Ovary (tissue), 10 donors: ENCODE measurements at places on chromosomes 16 and 17. TPM values are rescaled to one million over a fixed set of nuclear protein-coding genes. Genes with fewer than 3 reads are reported as not detected.
A peak's percentile ranks its signal among the peaks of the same experiment; 100 is the strongest.

- H3K27me3 ChIP-seq = no peaks in the 10 kb centered on the region
- no peak overlapping the region for H3K4me3 ChIP-seq
- no peaks in the 10 kb centered on the region for H3K36me3 ChIP-seq
- H3K27ac ChIP-seq = no peak overlapping the region
- DNase-seq = no peak
Measured at GRCh38 chr16:57534337-57534880, 2.0 kb downstream of the CCDC102A start.

- no peak overlapping the region for H3K4me3 ChIP-seq
- no peak for DNase-seq
- H3K27me3 ChIP-seq = no peaks in the 10 kb centered on the region
- no peak overlapping the region for H3K27ac ChIP-seq
- no peaks in the 10 kb centered on the region for H3K4me1 ChIP-seq
Measured at GRCh38 chr17:79491006-79491405, 119.8 kb downstream of the RBFOX3 start.

GRCh38 chr17:57889892-57890856, 40.3 kb upstream of the MRPS23 start:
- H3K4me3 ChIP-seq = no peak overlapping the region
- peak overlapping the region; percentile 73 for H3K27ac ChIP-seq

The ABCC6 gene
- polyA plus RNA-seq = 1.9 TPM

GRCh38 chr16:79049040-79049439, 551.5 kb downstream of the MAF start:
- H3K36me3 ChIP-seq = no peaks in the 10 kb centered on the region
- no peaks in the 10 kb centered on the region for H3K27me3 ChIP-seq
- H3K4me1 ChIP-seq = no peaks in the 10 kb centered on the region
- no peak overlapping the region for H3K4me3 ChIP-seq

The GPR179 gene
- polyA plus RNA-seq = 0.02 TPM

The GNAO1 gene
- polyA plus RNA-seq = 1.1 TPM

DNA sequence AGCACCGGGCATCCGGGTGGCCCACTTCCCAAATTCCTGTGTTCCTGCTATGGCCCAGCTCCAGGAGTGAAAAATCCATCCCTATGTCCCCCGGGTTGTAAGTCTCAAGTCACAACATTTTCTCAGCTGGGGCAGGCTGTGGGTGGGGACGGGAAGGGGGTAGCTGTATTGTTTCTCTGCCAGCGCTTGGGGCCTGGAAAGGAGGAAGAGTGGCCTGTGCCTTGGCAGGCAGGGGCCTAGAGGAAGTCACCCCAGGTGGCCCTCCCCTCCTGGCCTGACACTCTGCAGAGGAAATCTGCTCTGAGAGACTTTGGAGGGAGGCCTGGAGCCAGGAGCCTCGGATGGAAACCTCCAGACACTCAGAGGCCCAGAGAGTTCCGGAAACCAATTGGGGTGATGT, 10.6 kb upstream of the SCN4A start:
- H3K36me3 ChIP-seq = no peaks in the 10 kb centered on the region
- no peak overlapping the region for H3K27ac ChIP-seq
- H3K4me3 ChIP-seq = no peak overlapping the region
- peaks cover 16% of the 10 kb centered on the region for H3K4me1 ChIP-seq

DNA sequence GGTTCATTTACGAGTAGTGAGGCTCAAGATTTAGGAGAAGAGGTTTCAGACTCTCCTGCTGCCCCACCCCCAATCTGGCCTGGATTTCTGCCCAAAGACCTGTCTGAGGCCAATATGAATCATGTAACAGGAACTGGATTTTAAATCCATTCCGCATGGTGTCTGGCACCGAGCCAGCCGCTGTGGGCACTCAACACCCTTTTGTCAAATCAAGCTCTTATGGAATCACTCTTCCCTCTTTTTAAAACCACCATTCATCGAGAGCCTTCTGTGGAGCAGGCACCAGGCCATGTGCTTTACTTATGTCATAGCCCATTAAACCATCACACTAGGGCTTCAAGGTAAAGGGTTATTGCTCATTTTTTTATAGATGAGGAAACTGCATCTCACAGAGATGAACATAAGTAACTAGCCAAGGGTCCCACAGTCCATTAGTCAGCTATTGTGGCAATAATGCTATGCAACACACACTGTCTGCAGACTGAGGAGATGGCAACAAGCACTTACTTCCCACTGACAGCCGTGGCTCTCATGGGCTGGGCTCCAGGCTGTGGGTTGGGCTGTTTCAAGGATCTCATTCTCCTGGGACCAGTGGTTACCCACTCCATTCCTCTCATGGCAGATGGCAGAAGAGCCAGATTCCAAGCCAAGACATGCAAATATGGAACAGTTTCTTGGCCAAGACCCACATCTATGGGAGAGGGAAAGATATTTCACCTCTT, 93.6 kb downstream of the WSCD1 start:
- H3K27me3 ChIP-seq = no peaks in the 10 kb centered on the region
- H3K4me3 ChIP-seq = no peak overlapping the region
- no peaks in the 10 kb centered on the region for H3K4me1 ChIP-seq
- no peak overlapping the region for H3K27ac ChIP-seq

GRCh38 chr17:28916302-28916934, 13.5 kb upstream of the DHRS13 start:
- no peaks in the 10 kb centered on the region for H3K36me3 ChIP-seq
- H3K4me1 ChIP-seq = no peaks in the 10 kb centered on the region
- no peak overlapping the region for H3K4me3 ChIP-seq
- no peak overlapping the region for H3K27ac ChIP-seq
- H3K27me3 ChIP-seq = no peaks in the 10 kb centered on the region

The CSH1 gene
- not detected for polyA plus RNA-seq

The ANTKMT gene
- not detected for polyA plus RNA-seq
